Right ventricle myocardium inferior (tissue), 1 donor: ENCODE measurements at places on chromosomes 12 and 14. TPM values are rescaled to one million over a fixed set of nuclear protein-coding genes. Genes with fewer than 3 reads are reported as not detected.

Gene RAPGEF3
- total RNA-seq, result 37.3 TPM

Gene PHETA1
- 37.4 TPM for total RNA-seq

Gene NTF3
- total RNA-seq, result 0.78 TPM

Gene TPH2
- not detected for total RNA-seq

Gene DDX47
- total RNA-seq, result 26.5 TPM

Gene KRT77
- total RNA-seq, result not detected

Gene MUCL1
- not detected for total RNA-seq

- no peak for DNase-seq
These were observed 149.7 kb downstream of the TTC7B start for GRCh38 chr14:90666571-90666970.

- DNase-seq, result no peak
These were observed 73.6 kb upstream of the DNM1L start for GRCh38 chr12:32605326-32606095.

- DNase-seq, result peak; percentile 48
These were observed 798 bp upstream of the RASAL1 start for GRCh38 chr12:113136128-113136989.

- no peak for DNase-seq
These were observed 162.2 kb upstream of the EGLN3 start for GRCh38 chr14:34113005-34113511.

- peak; percentile 88 for DNase-seq
These were observed 7.9 kb downstream of the DYNC1H1 start for GRCh38 chr14:101972126-101972866.

GRCh38 chr12:95178136-95178535, 39.1 kb downstream of the FGD6 start:
- DNase-seq, result no peak

GRCh38 chr12:65443038-65443437, 164.6 kb downstream of the MSRB3 start:
- DNase-seq, result no peak

DNA sequence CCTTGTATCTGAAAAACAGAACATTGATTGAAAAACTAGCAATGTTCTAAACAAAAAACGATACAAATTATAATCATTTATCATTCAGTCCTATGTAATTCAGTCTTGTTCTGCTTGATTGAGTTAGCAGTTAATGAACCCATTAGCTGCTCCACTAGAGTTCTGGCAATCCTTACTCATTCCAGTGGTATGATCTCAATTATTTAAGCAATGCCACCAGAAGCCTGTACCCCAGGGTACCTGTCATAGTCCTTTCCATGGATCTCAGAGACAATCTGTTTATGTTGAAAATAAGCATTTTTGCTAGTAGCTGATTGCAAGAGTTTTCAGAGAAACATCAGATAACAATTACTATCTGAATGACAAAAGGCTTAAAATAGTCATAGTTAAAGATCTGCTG, 115.9 kb downstream of the UNC79 start:
- DNase-seq, result no peak

DNA sequence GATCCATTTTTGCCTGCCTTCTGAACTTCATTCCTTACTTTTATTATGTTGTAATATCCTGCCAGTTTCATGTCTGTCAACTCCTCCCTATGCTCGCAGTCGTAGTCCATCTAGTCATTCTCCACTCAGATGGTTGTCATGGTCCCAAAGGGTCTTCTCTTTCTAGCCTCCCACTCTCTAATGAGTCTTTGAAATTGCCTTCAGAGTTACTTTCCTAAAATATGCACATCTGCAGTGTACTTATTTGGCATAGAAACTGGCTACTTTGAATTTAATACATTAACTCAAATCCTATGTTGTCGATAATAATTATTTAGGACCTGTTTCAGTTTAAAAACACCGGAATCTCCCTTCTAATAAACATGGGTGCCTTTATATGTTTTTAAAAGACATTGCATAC, 101.0 kb downstream of the PDE3A start:
- DNase-seq, result no peak

DNA sequence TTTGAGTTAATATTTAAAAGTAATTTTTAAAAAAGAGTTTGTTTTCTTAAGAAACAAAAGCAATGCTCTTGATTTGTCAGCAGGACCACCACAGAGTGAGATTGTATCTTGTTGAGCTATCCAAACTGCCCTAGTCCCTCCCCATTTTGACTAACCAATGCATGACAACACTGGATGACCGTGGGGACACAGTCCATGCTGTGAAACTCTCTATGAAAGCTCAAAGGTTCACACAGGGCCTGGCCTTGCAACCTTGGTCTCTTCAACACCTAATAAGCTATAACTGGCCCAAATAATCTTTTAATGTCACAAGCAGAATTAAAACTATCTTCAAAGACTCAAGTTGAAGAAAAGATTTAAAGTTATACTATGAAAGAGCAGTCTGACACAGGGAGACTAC, 13.5 kb downstream of the ETFRF1 start:
- DNase-seq, result no peak

DNA sequence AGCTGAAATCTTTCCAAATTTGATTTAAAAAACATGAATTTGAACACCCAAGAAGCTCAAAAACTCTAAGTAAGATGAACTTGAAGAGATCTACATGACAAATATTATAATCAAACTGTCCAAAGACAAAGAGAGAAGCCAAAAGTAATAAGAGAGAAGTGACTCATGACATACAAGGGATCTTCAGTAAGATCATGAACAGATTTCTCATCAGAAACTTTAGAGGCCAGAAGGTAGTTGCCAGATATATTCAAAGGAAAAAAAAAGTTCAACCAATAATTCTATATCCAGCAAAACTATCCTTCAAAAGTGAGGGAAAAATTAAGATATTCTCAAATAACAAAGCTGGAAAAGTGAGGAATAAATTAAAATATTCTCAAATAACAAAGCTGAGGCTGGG, 35.1 kb upstream of the MMP19 start:
- DNase-seq, result no peak

- DNase-seq, result no peak
These were observed 50.2 kb downstream of the TTLL5 start for GRCh38 chr14:75711105-75711795.

- DNase-seq, result no peak
These were observed 133.2 kb downstream of the SLC35F4 start for GRCh38 chr14:57732463-57733285.
